ENCODE measurements at places on chromosomes 12 and 14.
A peak's percentile ranks its signal among the peaks of the same experiment; 100 is the strongest.

GRCh38 chr14:101192661-101193000, 289.1 kb upstream of the RTL1 start:
- ATAC-seq, result no peak

DNA sequence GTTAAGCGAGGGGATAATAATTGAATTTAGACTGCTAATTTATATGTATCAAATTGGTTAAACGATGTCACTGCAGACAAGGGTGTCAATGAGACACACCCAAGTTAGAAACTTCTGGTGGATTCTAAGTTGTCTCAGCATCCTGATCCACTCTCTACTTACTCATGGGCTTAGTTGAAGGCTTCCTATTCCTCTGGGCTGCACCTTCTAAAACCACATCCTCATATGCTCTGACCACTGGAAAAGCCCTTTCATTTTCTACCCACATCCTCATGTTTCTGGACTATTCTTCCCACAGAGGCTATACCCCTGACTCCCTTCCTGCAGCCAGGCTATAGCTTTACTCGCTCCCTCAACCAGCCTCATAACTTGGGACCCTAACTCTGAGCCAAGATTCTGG, 493.8 kb downstream of the VRK1 start:
- ATAC-seq, result no peak

- no peak for ATAC-seq
Observed at GRCh38 chr12:46459111-46459510, 86.5 kb upstream of the SLC38A2 start.

GRCh38 chr12:7108003-7108795, 815 bp downstream of the C1RL start:
- ATAC-seq, result peak; percentile 93

DNA sequence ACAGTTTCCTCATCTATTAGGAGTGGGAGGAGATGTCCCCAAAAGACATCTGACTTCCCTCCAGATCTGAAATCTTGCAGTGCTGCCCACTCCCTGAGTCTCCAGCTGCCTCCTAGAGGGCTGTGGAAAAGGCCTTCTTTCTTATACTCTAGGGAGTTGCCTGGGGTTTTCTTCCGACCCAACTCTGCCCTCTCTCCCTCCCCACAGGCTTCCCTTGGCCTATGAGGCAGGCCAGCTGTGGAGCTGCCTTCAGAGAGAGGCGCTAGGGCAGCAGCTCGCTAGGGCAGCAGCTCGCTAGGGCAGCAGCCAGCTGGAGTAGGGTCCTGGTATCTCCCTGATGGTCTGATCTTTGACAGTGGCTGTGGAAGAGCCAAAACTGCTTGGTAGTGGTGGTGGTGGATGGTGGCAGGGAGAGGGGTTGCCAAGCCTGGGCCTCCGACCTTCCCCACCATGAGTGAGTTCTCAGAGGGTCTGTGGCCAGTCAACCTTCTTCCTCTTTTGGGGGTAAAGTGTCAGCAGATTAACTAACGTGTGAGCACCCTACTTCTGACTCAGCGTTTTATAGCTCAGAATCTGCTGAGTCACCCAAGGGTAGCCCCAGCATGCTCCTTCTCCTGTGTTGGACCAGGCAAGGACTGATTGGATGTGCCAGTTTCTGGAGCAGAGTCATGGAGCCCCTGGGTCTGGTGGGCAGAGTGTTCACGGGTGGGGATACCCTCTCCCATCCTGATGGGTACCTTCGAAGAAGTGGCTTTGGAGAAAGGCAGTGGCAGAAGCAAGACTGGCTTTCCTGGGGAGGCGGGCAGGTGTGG, 2.3 kb downstream of the SLC48A1 start:
- ATAC-seq, result no peak

- ATAC-seq, result no peak
Observed at GRCh38 chr12:33942172-33942571, 80.1 kb upstream of the ALG10 start.

DNA sequence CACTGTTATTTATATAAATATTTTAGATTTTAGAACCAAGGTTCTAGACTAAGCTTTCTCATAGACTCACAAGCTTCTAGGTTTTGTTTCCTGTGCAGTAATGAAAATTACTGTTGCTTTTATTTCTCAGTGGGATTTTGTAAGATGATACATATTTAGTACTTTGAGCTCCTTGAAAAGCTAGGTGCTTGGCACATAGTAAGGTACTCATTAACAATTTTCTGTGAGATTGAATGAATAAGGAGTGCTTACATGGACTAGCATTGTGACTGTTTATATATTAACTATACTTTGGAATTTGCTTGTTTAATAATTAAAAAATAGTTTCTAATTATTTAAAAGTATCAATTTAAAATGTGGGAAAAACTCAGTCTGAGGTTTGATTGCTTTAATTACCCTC, 85.7 kb downstream of the MIA2 start:
- no peak for ATAC-seq

GRCh38 chr12:122133192-122133950, 40.6 kb downstream of the IL31 start:
- ATAC-seq, result no peak

GRCh38 chr12:121893961-121894460, 5.4 kb downstream of the PSMD9 start:
- peak; percentile 79 for ATAC-seq

DNA sequence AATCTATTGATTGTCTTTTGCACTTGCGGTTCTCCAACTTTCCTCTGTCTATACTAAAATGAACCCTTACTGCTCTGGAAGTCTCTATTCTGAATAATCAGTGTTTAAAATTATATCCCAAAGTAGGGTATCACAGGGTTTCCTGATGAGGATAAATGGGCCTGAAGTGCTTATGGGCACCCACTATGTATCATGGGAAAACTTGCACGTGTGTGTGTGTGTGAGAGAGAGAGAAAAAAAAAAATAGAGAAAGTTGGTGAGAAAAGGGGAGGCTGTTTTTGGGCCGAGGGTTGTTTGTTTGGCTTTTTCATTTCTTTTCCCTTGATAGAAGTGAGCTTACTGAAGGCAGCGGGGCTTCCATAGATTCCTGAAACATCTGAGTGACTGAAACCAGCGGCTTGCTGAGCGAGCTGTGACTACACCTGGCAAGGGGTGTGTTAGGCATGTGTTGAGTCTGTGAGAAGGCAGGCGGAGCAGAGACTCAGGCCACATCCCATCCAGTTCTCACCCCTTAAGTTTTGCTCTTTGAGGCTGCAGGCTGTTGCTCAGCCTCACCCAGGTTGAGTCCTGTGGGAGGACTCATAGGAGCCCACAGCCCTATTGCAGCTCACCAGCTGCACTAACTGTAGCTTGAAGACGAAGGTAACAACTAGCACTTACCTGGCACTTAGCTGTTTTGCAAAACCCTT, 17.2 kb downstream of the PPFIBP1 start:
- ATAC-seq, result peak; percentile 92

DNA sequence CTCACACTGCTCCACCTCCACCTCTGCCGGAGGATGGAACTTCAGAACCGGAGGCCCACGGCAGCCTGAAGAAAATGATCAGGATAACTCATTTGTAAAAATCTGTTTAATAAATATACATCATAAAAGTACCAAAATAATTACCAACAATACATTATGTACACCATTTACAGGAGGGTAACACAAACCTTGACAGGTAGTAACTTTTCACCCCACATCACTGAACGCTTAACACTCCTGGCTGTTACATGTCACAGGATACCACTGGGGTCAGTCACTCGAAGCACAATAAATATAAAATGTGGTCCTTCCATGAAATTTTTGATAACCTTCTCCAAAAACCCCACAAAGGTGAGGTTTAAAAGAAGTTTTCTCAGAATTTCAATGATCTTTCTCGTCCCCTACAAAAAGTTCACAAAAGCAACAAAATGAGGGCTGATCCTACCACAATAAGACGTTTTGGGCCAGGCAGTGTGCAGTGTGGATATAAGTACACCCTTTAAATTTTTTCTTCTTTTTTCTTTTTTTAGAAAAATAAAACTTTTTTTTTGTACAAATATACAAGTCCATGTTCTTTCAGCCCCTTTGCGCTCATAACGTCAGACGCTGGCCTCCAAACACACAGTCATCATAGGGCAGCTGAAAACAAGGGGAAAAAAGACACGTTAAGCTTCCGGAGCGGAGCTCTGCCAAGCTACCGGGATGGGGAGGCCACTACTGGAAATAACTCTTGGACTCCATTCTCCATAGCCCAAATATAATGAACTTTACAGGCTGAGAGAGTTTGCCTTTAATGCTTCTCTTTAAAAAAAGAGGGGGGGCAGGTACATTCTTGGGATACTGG, 2.9 kb downstream of the NFKBIA start:
- no peak for ATAC-seq

Measured in esophagus mucosa (tissue), 1 donor.